ENCODE measurements at places on chromosomes 4 and X. TPM values are rescaled to one million over a fixed set of nuclear protein-coding genes. Genes with fewer than 3 reads are reported as not detected.

LRCH2 gene
- 0.28 TPM for total RNA-seq

ATP8A1 gene
- total RNA-seq, result 0.74 TPM

FRAS1 gene
- 4.5 TPM for total RNA-seq

CCSER1 gene
- 1.4 TPM for total RNA-seq

TSPAN6 gene
- total RNA-seq, result 25.4 TPM

HERC5 gene
- total RNA-seq, result not detected

CXCL3 gene
- total RNA-seq, result 2.2 TPM

CPXCR1 gene
- total RNA-seq, result not detected

CLIC2 gene
- total RNA-seq, result not detected

CDS1 gene
- 20.7 TPM for total RNA-seq

LRIT3 gene
- not detected for total RNA-seq

PNMA5 gene
- not detected for total RNA-seq

BEX1 gene
- 1.9 TPM for total RNA-seq

TCEAL6 gene
- total RNA-seq, result not detected

CCDC149 gene
- 2.8 TPM for total RNA-seq

OTOP1 gene
- total RNA-seq, result not detected

CENPE gene
- total RNA-seq, result 11.1 TPM

EBP gene
- total RNA-seq, result 180 TPM

CXCL11 gene
- 0.07 TPM for total RNA-seq

CXCL13 gene
- 0.14 TPM for total RNA-seq

RGS12 gene
- total RNA-seq, result 55.4 TPM

GUCY2F gene
- total RNA-seq, result not detected

SMIM10L2A gene
- 2.5 TPM for total RNA-seq

GAGE12J gene
- total RNA-seq, result not detected

PPARGC1A gene
- total RNA-seq, result 0.42 TPM

GYG2 gene
- total RNA-seq, result 0.05 TPM

PF4V1 gene
- total RNA-seq, result not detected

MEPE gene
- not detected for total RNA-seq

CLTRN gene
- 0.46 TPM for total RNA-seq

MAGEA1 gene
- not detected for total RNA-seq

CYLC1 gene
- total RNA-seq, result not detected

PARM1 gene
- not detected for total RNA-seq

OPRPN gene
- total RNA-seq, result not detected

MAP7D2 gene
- total RNA-seq, result 0.37 TPM

HTR2C gene
- total RNA-seq, result not detected

RRH gene
- total RNA-seq, result not detected

AFF2 gene
- 0.37 TPM for total RNA-seq

MAGEA12 gene
- not detected for total RNA-seq

GPC3 gene
- 6.9 TPM for total RNA-seq

LRP2BP gene
- total RNA-seq, result 0.19 TPM

EGF gene
- total RNA-seq, result 0.14 TPM

AADAT gene
- total RNA-seq, result 4.4 TPM

TMEM35A gene
- 0.51 TPM for total RNA-seq

CSAG2 gene
- not detected for total RNA-seq
